ENCODE measurements at places on chromosomes 1 and 21. TPM values are rescaled to one million over a fixed set of nuclear protein-coding genes. Genes with fewer than 3 reads are reported as not detected.

The MAGI3 gene
- total RNA-seq = 3.5 TPM

The ARMH1 gene
- total RNA-seq = 1.8 TPM

The JTB gene
- total RNA-seq = 255 TPM

The UBASH3A gene
- total RNA-seq = 1.7 TPM

The MPL gene
- total RNA-seq = not detected

The DENND2D gene
- total RNA-seq = 118 TPM

The RHBDL2 gene
- total RNA-seq = not detected

Measured in natural killer cell treated with Interleukin-12 subunit alpha and Interleukin-12 subunit beta and Interleukin-15 and Interleukin-18, amount 100 ng/mL, for 72 hours (primary cell).